ENCODE measurements at places on chromosomes 11 and 22.

DNA sequence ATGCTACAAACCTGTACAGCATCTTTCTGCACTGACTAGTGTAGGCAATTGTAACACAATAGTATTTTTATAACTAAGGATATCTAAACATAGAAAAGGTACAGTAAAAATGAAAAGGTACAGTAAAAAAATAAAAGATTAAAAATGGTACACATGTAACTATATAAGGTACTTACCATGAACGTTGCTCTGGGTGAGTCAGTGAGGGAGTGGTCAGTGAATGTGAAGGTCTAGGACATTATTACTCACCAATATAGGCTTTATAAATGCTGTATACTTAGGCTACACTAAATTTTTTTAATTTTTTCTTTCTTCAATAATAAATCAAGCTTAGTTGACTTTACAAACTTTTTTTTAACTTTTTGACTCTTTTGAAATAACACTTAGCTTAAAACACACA, 59.9 kb downstream of the EIF3M start:
- DNase-seq: no peak

DNA sequence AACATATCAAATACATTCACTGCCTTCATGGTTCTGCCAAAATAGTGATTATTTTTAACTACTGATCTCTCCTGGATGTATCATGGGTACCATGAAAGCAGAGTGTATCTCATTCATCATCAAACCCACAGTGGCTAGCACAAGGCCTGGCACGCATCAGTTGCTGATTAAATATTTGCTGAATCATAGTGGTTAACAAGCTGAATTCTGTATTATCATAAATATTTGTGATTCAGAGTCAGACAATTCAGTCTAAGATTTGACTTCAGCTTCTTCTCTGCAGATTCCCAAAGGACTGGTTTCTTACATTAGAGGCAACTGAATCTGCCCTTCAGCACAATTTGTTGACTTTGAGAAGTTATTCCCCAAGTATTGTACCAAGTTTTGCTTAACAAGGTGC, 715.8 kb upstream of the LRRC4C start:
- DNase-seq: no peak

GRCh38 chr11:114440971-114441763, 1.9 kb downstream of the REXO2 start:
- no peak for DNase-seq

DNA sequence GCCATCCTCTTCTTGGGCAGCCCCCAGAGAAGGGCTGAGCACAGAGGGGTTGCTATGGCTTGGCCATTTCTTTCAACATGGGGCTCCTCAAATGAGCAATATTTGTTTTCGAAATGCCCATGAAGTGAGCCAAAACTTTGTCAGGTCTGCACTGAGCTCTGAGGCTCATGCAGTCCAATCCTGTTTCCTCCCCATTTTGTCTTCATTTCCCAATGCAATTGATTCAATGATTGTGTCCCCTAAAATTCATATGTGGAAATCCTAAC, 60.6 kb upstream of the CD44 start:
- DNase-seq: no peak

DNA sequence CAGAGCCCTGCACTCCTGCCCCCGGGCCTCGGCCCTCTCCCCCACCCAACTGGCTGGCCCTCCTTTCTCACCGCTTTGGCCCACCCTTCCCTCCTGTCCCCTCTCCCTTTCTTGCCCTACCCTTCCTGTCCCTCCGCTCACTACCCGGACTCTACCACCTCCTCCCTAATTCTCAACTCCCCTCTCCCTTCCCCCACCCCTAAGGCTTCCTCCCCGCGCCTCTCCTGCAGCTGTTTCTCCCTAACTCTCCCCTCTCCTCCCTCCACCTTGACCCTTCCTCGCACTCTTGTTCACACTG, 421 bp downstream of the SLC15A3 start:
- no peak for DNase-seq

DNA sequence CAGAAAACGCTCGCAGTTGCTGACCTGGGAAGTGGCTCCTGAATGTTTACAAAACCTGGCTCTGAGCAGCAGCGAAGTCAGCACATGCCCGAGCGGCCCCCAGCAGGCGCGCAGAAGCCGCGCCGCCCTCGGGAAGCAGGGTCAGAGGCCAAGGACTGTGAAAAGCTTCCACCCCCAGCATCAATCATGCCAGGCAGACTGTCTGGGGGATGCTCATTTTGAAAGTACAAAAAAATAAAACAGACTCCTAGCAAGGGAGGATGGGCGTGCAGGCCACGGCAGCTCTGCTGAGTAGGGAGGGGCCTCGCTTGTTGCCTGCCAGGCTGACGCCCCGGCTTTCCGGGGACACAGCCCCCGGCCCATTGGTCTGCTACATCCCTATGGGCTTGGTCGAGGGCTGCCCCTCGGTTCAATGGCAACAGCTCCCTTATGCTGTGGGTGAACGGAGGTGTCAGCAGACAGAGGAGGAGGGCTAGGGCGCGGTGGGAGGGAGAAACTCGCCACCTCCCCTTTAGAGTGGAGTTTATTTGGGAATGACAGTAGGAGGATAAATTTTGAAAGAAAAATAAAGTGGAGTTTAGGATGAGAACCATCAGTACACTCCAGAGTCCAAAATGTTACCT, 37.7 kb upstream of the GNB1L start:
- DNase-seq: peak; percentile 34

DNA sequence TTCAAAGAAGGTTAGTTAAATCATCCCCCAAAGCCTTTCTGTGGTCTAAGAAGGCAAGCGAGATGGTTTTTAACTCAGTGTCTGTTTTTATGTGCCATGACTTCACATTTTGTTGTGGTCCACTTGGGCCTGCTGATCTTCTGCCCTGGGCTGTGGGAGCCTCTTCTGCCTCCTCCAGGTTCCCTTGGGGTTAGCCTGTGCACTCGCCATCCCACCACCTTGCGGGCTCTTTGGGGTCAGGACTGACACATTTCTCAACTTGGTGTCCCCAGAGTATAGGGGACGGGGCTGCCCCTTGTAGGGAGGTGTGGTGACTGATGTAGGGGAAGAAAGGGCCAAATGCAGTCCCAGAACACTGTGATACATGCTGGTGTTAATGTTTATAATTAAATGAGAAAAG, 207.0 kb downstream of the TBC1D22A start:
- no peak for DNase-seq

DNA sequence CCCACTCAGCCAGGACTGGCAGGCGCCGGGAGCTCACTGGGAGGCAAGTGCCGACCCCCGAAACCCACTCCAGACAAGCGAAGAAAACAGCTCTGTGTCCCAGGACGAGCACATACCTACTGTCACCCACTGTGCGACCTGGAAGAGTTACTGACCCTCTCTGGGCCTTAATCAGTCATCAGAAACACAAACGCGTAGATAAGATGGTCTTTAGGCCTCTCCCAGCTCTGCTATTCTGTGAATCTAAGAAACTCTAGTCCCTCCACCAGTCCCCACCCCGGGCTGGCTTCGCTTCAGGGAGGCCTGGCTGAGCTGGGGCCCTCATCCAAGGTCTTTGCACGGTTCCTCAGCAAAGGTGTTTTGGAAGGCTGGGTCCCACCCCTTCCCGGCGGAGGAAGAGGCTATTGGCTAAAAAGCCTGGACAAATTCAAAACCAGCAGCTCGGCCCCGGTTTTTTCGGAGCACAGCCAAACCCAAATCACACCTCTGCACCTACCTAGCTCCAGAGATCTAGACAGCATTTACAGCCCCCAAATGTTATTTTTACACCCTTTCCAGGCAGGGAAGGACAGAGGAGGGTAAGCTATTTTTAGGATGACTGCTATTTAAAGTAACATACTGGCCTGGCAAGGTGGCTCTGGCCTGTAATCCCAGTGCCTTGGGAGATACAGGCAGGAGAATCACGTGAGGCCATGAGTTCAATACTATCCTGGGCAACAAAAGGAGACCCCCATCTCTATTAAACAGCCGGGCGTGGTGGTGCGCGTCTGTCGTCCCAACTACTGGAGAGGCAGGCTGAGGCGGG, 13.2 kb upstream of the HDHD5 start:
- no peak for DNase-seq

DNA sequence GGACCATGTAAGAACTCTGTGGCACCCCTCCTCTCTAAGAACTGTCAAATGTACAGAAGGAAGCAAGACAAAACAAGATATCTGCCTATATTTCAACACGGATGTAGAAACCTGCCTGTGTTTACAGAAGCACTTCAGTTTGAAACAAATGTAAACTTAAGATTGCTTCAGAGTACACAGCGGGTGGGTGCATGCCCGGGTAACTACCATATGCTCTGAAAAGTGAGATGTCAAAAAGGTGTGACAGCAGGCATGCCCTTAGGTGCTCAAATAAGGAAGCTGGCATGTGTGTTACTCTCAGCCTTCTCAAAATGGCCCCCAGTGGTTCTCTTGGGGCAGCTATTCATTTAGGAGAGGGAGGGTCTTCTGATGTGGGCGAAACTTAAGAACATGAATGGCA, 5.2 kb downstream of the ACP2 start:
- no peak for DNase-seq

DNA sequence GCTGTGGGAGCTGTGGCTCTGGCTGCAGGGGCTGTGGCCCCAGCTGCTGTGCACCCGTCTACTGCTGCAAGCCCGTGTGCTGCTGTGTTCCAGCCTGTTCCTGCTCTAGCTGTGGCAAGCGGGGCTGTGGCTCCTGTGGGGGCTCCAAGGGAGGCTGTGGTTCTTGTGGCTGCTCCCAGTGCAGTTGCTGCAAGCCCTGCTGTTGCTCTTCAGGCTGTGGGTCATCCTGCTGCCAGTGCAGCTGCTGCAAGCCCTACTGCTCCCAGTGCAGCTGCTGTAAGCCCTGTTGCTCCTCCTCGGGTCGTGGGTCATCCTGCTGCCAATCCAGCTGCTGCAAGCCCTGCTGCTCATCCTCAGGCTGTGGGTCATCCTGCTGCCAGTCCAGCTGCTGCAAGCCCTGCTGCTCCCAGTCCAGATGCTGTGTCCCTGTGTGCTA, 514 bp downstream of the KRTAP5-9 start:
- no peak for DNase-seq

DNA sequence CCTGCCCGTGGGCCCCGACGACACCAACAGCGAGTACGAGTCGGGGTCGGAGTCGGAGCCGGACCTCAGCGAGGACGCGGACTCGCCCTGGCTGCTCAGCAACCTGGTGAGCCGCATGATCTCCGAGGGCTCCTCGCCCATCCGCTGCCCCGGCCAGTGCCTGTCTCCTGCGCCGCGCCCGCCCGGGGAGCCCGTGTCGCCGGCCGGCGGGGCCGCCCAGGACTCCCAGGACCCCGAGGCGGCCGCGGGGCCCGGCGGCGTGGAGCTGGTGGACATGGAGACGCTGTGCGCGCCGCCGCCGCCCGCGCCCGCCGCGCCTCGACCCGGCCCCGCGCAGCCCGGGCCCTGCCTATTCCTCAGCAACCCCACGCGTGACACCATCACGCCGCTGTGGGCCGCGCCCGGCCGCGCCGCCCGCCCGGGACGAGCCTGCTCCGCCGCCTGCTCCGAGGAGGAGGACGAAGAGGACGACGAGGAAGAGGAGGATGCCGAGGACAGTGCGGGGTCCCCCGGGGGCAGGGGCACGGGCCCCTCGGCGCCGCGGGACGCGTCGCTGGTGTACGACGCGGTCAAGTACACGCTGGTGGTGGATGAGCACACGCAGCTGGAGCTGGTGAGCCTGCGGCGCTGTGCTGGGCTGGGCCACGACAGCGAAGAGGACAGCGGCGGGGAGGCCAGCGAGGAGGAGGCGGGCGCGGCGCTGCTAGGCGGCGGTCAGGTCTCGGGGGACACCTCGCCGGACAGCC, 3.8 kb downstream of the MAPK8IP2 start:
- DNase-seq: no peak

GRCh38 chr22:50303848-50304527, 3.5 kb downstream of the PLXNB2 start:
- DNase-seq: no peak

DNA sequence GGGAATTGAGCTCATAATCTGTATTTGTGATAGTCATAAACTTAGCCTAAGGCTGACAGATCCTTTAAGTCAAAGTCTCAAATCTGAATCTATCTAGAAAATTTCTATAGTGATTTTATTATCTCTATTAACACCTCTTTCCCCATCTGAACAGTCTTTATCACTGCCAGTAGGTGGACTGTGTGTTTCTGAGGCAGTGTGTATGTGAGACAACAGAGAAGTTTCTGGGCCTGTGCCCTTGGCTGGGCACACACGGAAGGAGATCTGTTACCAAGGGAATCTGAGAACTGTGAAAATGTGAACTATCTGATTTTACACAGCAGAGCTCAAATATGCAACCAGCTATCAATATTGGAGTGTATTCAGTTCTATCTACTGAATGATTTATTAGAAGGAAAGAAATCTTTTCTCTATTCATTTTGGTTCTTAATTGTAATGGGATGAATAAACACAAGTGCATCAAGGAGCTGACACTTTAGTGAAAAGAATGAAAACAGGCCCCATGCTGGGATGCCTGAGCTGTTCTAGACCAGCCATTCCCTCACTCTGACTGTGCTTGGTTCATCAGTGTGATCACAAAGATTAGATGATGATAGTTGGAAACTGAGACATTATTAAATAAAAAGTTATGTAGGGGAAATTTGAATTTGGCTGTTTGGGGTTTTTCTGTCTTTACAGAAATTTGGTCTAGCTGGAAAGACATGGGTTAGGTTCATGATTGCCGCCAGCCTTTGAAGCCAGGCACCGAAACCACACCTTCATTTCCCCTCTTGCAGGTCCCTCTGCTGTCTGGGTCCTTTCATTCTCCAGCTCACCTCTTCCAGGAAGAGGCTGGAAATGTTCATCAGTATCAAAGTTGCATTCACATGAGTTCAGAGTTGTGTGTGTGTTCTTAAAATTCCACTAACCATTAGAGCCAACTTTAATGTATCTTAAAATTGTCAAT, 68.1 kb downstream of the LIF start:
- DNase-seq: peak; percentile 34

DNA sequence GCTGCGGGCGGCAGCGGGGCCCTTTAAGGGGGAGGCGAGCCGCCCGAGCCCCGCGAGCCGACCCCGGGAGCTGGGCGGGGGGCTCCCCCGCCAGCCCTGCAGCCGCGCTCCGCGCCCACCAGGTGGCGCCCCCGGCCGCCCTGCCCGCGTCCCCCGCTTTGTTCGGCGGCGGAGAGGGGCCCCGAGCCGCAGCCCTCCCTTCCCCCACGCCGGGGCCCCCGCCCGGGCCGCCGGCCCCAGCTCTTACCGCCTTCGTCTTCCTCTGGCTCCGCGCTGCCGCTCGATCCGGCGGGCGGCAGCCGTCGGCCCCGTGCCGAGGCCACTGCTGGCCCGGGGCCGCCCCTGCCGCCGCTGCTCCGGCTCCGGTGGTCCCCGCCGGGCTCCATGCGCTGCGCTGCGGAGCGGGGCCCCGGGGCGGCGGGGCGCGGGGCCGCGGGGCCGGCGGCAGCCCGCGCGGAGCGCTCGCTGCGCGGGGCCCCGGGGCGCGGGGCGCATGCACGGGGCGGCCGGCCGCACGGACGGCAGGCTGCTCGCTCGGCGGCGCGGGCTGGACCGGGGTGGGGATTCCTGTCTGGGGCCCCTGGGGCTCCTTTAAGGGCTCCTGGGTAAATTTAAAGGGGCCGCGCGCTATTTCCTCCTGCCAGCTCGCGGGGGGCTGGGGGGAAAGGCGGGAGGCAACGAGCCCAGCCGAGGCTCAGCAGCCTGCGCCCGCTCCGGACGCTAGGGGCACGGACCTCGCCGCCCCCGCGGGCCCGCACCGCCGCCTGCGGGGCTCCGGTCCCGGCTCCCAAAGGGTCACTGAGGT, at the start of gene ZFTA:
TSS of gene ZFTA (minus strand) at position 539 of the 805 bp plus-strand sequence. CDS start at position 386, 153 bp downstream.
- DNase-seq: peak; percentile 51

GRCh38 chr11:92707173-92707619, 262.3 kb upstream of the MTNR1B start:
- no peak for DNase-seq
